ENCODE measurements at places on chromosomes 7 and 10.

DNA sequence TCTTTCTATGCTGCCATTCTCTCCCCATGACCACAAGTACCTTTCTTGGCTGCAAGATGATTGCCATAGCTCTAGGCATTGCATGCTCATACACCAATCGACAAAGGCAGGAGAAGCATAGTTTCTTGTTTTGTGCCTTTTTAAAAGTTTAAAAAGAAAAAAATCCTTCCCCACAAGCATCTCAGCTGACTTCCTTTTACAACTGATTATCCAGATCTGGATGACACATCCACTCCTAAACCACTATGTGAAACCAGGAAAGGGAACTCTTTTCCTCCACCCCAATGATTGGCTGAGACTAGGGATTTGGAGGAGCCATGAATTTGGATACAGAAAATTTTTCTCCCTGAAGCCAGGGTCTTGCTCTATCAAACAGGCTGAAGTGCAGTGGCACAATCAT lies 14.5 kb upstream of the LRRC4 start:
- DNase-seq = no peak

GRCh38 chr10:15251791-15252380 lies 83.4 kb upstream of the NMT2 start:
- DNase-seq = no peak

DNA sequence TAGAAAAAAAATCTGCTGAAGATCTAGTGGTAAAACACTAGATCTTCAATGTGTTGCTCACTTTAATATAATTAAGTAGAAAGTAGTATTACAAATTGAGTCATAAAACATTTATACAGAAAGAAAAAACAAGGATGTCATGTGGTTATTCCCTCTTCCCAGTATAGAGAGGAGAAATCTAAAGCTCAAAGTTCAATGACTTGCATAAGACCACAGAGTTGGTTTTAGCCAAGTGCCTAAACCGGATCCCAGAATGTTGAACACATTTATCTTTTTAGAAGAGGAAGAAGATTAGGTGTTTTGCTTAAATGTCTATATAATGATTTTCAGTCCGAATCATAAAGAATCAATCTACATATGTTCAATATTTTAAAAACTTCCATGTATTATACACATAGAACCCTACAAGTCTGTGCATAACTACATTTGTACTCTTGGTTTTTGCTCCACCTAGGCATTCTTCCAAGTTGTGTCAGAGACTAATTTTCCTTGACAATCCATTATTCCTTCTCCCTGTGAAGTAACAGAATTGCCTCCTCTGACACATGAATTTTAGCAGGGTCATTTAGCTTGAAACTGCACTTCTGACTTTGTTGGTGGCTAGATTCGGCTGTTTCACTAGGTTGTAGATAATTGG lies 389.2 kb downstream of the MAGI2 start:
- DNase-seq = no peak

- DNase-seq = no peak
Observed at GRCh38 chr10:103901299-103901698, 16.7 kb downstream of the STN1 start.

- DNase-seq = no peak
Observed at GRCh38 chr7:22442882-22443369, 57.1 kb downstream of the STEAP1B start.

DNA sequence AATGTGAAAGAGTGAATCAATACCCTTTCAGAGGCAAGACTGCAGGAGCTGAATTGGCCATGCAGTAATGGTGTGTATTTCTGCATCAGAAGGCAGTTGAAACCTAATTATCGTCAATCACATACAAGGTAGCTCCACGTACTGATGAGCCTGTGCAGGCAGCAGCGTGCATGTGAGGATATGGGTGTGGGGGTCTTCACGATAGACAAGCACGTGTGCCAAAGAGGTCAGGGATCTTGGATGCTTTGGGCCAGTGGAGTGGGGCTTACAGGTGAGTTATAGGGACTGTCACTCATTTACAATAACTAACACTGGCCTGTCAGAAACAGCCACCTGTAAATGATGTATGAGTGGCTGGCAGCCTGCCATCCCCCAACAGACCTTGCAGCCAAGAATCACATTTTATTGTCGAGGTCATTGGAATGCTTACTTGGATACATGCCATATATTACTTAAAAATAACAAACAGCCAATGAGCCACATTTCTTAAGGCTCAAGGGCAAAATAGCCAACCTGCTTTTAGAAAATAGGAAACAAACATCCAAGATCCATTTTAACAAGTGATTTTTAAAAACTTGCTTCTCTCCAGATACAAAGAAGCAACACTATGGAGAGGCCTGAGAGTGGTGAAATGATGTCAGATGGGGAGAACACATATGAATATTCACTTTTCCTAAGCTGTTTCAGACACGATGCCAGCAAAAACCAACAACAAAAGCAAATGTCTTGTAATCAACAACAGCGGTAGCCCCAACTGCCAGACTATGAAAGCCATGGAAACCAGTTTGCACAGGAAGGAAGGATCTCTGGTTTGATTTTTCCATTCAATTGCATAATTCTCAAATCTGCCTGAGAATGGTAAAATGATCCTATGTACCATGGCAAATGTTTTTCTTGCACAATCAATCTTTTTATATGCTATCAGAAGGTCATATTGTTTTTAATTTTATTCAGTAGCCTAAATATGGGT lies 210.7 kb downstream of the SKAP2 start:
- no peak for DNase-seq

DNA sequence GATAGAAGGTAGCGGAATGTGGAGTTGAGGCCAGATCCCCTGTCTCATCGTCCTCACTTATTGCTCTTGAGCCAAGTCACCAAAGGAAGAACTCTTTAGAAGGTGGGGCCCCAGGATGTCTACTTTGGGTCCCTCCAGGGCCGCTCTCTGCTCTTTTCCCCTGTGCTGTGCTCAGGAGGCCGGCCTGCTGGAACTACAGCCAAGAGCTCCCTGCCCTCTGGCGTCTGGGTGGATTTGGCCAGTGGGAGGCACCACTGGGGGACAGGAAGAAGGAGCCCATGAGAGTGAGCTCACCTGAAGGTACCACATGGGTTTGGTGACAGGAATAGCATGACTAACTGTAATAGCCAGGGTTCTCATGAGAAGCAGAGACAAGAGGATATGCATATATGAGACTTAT lies 97.7 kb upstream of the FAM180A start:
- no peak for DNase-seq

DNA sequence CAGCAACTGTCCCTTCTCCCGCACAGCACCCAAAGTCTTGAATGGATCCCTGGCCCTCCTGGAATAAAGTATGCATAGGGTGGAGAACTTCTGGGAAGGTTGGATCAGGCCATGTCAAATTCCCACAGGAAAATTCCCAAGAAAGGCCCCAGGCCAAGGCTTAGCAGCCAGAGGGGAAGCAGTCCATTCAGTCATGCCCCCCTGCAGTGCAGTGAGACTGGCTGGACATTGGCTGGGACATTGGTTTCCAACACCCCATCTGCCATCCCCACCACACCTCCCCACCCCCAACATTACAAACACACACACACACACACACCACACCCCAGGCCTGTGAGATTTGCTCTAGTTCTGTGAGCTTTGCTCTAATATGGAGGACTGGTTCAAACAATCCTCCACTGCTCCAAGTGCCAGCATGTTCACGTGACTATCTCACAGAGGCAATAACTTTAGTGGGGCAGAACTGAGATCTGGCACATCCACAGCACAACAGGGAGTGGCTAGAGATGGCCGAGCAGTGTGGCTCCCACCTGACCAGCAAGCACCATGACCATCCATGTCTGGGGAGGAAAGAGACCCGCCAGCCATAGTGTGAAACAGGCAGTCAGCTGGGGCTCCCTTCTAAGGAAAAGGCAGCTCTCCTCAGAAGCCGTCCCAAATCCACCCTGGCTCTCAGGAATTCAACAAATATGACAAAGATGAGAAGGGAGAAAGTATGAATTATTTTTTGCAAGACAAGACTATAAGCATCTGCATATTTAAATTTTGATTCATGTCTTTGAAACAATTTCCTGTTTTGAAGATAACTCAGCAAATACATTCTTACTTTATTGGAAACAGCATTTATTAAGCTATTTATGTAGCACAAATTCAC lies 6.7 kb upstream of the FAM170B start:
- no peak for DNase-seq

GRCh38 chr7:135335628-135336139 lies 102.0 kb downstream of the STRA8 start:
- DNase-seq = peak; percentile 95

- peak; percentile 84 for DNase-seq
Observed at GRCh38 chr7:28956608-28957063, 1.5 kb downstream of the TRIL start.

DNA sequence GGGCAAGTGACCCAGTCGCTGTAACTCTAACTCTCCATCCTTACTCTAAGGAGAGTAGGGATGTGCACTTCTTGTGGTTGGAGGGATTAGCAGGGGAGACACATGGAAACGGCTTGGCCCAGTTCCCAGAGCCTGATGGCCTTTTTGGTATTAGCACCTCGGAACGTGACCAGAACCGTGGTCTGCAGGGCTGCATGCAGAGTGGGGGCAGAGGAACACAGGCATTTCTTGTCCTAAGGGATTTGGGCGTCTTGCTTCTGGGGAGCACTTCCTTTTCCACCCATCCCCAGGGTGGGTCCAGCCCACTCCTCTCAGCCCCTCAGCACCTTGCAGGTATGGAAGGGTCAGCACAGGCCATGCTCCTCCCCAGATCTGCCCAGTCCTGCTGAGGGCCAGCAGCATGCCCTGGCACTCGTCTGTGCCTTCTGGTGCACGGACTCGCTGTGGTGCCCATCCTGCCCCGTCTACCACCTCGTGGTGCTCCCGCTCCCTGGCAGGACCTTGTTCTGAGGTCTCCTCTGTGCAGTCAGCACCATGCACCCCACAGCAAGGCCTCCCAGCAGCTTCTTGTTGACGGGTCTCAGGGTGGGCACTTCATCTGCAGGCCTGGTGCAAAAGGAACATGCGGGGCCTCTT lies 109.6 kb downstream of the ACTR3B start:
- peak; percentile 20 for DNase-seq

GRCh38 chr10:69629897-69630650 lies at the start of gene FAM241B:
TSS of gene FAM241B (plus strand) at chr10:69630247. CDS start at chr10:69631744, 1,497 bp downstream.
- no peak for DNase-seq

DNA sequence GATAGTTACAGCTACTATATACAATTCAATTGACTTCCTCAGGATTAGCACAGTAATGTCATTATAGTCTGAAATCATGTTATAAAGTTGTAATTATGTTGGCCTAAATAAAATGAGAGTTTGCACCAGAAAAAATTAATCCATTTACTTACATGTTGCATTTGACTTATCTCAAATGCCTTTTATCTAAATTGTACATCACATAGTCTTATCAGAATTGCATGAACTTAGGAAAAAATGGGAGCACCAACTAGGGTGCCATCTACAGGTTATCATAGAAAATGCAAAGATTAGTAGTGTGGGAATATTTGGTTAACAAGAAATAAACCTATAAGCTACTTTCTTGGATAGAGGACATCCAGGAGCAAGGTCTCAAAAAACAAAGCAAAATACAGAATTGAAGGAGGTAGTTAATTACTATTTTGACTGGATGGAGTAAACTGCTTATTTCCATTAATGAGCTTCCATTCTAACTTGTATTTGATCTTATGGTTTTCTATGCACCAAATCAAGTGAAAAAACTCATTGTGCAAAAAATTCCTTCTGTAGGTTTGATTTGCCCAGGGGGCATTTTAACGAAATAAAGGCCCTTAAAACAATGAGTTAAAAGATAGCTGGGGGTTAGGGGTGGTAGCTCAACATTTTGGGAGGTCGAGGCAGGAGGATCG lies 60.0 kb upstream of the ORC5 start:
- DNase-seq = no peak

GRCh38 chr10:117249493-117250093 lies 8.7 kb downstream of the SLC18A2 start:
- DNase-seq = no peak

- DNase-seq = no peak
Observed at GRCh38 chr7:141328290-141328689, 222.9 kb upstream of the AGK start.

- no peak for DNase-seq
Observed at GRCh38 chr10:123995082-123995460, 98.3 kb downstream of the CHST15 start.

DNA sequence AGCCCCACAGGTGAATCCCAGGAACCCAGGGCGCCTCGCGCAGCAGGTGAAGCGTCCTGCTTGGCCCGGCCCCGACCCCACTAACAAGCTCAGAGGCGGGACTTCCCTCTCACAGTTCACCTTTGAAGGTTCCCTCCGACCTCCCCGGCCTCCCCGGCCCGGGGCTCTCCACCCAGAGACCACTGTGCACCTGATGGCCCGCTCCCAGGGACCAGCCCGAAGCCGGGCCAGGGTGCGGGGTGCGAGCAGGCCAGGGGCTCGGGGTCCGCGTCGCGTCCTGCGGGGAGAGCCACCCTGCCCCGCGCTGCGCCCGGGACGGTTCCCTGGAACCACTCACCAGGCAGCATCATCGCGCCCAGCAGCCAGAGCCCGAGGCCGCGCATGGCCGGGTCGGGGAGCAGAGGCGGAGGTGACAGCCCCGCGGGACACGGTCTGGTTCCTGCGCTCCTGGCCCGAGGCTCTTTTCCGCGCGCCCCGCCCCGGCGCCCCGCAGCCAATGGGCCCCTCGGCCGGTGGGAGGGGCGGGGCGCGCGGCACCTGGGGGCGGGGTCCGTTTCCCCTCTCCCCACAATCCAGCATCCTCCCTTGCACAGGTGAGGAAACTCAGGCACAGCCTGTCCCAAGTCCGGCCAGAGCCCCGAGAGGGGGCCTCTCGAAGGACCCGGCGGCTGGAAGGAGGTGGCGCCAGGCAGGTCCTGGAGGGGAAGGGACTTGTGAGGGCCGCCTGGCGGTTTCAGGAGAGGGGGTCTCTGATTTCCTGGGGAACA lies at the start of gene ADAM8:
ADAM8 (minus strand) TSS at position 434 of the 767 bp plus-strand sequence; CDS start at position 383, 51 bp downstream.
- peak; percentile 25 for DNase-seq

DNA sequence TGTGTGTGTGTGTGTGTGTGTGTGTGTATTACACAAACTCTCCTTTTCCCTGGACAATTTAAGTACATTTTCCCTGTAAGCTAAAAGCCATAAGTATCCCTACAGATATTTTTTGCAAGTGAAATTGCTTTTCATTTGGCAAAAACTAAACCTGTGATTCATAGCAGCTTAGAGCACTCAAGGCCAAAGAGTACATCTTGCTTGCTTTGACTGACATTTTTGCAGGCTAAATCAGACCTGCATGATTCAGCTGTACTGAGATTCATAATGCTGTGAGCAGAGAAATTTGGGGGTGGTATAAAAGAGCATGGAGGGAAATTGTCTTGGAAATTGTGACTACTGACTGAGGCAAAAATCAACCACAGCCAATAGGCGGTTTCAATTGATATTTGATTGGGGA lies 500.4 kb downstream of the GFRA1 start:
- DNase-seq = no peak
